Breast epithelium (tissue), 4 donors: ENCODE measurements at places on chromosomes 5 and 9. TPM values are rescaled to one million over a fixed set of nuclear protein-coding genes. Genes with fewer than 3 reads are reported as not detected.

GRCh38 chr9:128068386-128069205, 564 bp downstream of the SLC25A25 start:
- peaks cover 18% of the 10 kb centered on the region for H3K4me1 ChIP-seq
- peak overlapping the region; percentile 78 for H3K4me3 ChIP-seq
- no peaks in the 10 kb centered on the region for H3K27me3 ChIP-seq

DNA sequence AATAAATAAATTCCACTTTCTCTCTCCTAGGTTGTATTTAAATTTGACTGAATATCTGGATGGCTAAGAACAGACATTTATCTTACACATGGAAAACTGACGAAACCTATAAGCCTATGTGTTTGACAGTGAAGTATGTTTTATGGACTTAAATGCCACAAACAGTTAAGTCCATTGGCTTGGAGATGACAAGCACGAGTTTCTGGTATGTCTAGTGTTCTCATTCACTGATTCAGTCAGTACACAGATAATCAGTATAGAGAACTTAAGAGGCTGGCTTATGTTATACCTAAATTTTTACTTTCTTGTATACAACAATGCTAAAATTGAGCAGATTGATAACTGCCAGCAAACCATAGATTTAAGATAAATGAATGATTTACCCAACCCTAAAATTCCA, 38.9 kb downstream of the SNAPC3 start:
- no peak overlapping the region for H3K4me3 ChIP-seq
- H3K27me3 ChIP-seq: no peaks in the 10 kb centered on the region
- H3K4me1 ChIP-seq: no peaks in the 10 kb centered on the region
- no peak overlapping the region for H3K27ac ChIP-seq
- H3K36me3 ChIP-seq: no peaks in the 10 kb centered on the region

DNA sequence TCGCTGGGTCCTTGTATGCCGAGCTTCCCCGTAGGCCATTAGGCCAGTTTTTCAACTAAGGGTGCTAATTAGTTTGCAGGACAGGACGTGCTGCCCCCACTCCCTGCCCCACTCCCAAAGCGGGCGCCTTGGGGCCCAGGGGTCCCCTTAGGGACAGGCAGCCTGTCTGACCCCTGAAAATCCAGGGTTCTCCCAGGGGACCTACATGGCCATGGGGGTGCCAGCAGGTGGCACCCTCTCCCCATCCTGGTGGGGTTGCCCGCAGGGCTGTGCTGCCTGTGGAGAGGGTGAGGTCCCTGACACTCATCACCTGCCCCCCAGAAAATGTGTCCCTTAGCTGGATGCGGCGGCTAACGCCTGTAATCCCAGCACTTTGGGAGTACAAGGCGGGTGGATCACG, 8.5 kb upstream of the CCDC187 start:
- no peaks in the 10 kb centered on the region for H3K4me1 ChIP-seq
- no peak overlapping the region for H3K4me3 ChIP-seq
- peaks cover 7% of the 10 kb centered on the region for H3K27me3 ChIP-seq
- no peak overlapping the region for H3K27ac ChIP-seq
- DNase-seq: no peak
- no peaks in the 10 kb centered on the region for H3K36me3 ChIP-seq

DNA sequence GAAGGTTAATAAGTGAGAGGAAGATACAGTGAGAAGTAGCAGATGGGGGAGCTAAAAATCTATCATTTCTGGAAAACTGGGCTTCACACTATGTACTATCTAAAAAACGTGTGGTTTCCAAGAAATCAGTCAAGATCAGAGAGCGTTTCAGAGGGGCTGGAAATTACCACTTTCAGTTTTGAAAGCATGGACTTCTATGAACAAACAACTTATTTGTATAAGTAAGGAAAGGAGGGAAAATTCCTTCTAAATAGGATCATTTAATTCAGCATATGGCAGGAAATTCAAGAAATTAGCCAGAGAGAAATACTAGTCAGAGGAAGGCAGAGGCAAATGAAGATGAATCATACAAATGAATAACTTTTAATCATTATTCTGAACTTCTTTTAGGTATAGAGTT, 11.3 kb downstream of the TNC start:
- no peaks in the 10 kb centered on the region for H3K36me3 ChIP-seq
- no peak overlapping the region for H3K4me3 ChIP-seq
- H3K4me1 ChIP-seq: peaks cover 11% of the 10 kb centered on the region
- DNase-seq: no peak

DNA sequence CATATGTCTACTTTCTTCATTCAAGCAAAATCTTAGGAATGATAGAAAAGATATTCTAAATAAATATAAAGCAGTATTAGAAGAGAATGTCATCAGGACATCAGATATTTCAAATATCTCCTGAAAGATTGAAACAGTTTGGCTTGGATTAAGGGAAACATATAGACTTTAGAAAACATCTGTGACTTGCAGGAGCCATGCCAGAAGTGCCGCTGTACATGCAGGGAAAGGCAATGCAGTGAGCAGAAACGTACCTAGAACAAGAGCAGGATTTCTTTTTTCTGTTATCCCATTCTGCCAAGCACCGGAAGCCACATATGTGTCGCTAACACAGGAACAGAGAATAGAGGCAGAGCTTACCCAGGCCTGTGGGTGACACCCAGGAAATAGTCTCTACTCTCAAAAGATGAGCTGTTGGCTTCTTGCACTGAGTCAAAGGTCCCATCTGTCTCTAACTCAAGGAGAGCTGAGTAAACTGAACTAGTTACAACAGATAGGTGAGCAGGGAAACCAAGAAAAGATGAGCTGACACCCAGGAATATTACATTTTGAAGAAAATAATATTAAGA, 5.8 kb downstream of the ADAMTS19 start:
- H3K4me1 ChIP-seq: no peaks in the 10 kb centered on the region
- H3K36me3 ChIP-seq: no peaks in the 10 kb centered on the region
- no peak overlapping the region for H3K27ac ChIP-seq
- H3K4me3 ChIP-seq: no peak overlapping the region

GRCh38 chr9:130912932-130913598, 16.5 kb upstream of the QRFP start:
- peaks cover 16% of the 10 kb centered on the region for H3K27me3 ChIP-seq
- no peaks in the 10 kb centered on the region for H3K4me1 ChIP-seq
- H3K36me3 ChIP-seq: no peaks in the 10 kb centered on the region
- no peak overlapping the region for H3K4me3 ChIP-seq
- no peak for DNase-seq
- H3K27ac ChIP-seq: no peak overlapping the region

- no peaks in the 10 kb centered on the region for H3K27me3 ChIP-seq
- no peak overlapping the region for H3K27ac ChIP-seq
- H3K36me3 ChIP-seq: no peaks in the 10 kb centered on the region
- peak overlapping the region; percentile 23 for H3K4me3 ChIP-seq
These were observed 1.5 kb downstream of the PCSK1 start for GRCh38 chr5:96431376-96432187.

Gene ZNF462
- 20.6 TPM for total RNA-seq

Gene GRIN1
- 1.3 TPM for total RNA-seq

Gene PARP8
- total RNA-seq: 26.2 TPM

Gene PTGER4
- total RNA-seq: 31.5 TPM
